ENCODE measurements at places on chromosomes 3 and 15. TPM values are rescaled to one million over a fixed set of nuclear protein-coding genes. Genes with fewer than 3 reads are reported as not detected.

The CD47 gene
- polyA plus RNA-seq: 208 TPM

- no peak for DNase-seq
Measured at GRCh38 chr3:169241630-169241990, 421.9 kb downstream of the MECOM start.

- no peak for DNase-seq
Measured at GRCh38 chr3:70832834-70833205, 520.4 kb upstream of the MDFIC2 start.

DNA sequence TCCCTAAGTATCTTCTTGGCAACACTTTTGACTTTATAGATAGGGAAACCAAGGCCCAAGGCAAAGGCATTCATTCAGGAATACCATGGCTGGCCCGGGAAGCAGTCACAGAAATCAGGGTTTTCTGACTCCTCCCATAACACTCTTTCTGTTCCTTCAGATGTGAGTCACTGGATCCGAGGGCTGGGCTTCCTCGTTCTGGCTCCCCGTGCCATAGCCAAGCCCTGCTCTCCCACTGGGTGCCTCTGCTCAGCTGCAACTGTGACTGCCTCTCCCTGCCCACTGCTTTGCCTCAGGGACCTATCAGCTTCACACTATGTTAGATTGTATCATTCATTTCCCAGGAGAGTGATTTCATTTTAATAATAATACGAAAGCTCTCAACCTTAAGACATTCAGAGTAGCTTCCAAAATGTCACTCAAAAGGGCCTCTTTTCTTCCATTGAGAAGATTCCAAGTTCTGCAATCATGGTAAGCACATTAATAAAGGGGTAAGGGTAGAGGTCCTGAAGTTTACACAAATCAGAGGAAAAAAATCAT lies 50.2 kb downstream of the GABRB3 start:
- DNase-seq: no peak

All from right lung (tissue), 10 donors.